ENCODE measurements at places on chromosomes 7 and 10.
A peak's percentile ranks its signal among the peaks of the same experiment; 100 is the strongest.

- no peak for DNase-seq
Measured at GRCh38 chr10:52903397-52903938, 130.9 kb upstream of the MBL2 start.

- DNase-seq, result no peak
Measured at GRCh38 chr10:124225467-124226270, 132.3 kb upstream of the CHST15 start.

DNA sequence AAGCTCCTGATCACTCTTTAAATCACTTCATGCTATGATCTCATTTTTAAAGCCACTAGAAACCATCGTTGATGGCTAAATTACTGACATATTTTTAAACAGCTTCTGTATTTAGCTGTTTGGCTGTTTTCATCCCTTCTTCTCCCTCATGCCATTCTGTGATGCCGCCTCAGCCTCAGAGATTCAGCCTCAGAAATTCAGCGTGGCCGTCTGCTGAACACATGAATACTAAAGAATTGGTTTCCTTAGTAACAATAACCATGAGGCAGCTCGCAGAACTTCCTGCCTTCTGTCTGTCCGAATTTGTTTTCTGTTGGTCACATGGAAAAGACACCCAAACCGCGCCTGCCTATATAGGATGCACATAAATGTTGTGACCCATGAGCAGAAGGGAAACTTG lies 31.0 kb upstream of the FZD1 start:
- no peak for DNase-seq

DNA sequence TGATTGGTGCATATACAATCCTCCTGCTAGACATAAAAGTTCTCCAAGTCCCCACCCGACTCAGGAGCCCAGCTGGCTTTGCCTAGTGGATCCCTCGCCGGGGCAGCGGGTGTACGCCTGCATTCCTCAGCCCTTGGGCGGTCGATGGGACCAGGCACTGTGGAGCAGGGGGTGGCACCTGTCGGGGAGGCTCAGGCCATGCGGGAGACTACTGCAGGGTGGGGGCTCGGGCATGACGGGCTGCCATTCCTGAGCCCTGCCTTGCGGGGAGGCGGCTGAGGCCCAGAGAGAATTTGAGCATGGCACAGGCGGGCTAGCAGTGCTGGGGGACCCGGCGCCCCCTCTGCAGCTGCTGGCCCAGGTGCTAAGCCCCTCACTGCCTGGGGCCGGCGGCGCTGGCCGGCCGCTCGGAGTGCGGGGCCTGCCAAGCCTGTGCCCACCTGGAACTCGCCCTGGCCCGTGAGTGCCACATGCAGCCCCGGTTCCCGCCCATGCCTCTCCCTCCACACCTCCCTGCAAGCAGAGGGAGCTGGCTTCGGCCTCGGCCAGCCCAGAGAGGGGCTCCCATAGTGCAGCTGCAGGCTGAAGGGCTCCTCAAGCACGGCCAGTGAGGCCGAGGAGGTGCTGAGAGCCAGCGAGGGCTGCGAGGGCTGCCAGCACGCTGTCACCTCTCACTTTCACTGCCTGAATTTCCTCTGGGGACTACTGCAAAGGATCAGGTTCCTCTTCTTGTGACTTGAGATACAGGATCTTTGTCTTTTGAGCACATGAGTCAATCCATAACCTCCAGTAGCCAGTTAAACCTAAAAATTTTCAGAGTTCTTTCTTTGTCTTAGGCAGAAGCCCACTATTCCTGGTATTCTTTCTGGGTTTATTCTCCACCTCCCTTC lies 25.1 kb upstream of the ELOVL3 start:
- no peak for DNase-seq

DNA sequence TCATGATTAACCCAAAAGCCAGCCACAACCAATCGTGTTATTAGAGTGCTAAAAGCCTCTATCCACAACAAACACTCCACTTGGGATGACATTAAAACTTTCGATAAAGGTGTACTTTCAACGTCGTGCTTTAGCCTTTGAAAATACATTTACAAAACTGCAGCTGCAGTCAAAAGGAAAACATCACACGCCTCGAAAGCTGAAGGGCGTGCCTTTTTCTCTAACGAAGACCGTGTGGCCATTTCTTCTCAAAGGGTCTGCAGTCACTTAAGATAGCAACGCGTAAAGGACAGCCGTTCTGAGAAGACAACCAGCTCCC lies 1.1 kb downstream of the ARHGAP12 start:
- no peak for DNase-seq

DNA sequence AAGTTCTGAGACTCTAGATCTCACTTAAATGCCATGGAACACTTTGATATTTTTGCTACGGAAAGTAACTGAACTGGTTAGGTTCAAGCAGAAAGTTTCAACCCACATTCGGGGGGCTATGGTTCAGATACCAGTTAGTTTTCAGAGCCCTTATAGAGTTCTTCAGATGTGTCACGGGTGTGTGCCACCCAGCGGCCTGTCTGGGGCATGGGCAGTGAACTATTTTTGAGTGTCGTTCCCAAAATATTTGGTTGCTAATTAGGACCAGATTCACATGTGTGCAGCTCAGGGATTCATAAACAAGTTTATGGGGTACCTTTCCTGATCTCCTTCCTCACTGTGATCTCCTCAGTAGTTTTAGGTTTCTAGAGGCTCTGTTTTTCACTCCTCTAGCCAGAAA lies 271.9 kb downstream of the C7orf25 start:
- DNase-seq, result no peak

DNA sequence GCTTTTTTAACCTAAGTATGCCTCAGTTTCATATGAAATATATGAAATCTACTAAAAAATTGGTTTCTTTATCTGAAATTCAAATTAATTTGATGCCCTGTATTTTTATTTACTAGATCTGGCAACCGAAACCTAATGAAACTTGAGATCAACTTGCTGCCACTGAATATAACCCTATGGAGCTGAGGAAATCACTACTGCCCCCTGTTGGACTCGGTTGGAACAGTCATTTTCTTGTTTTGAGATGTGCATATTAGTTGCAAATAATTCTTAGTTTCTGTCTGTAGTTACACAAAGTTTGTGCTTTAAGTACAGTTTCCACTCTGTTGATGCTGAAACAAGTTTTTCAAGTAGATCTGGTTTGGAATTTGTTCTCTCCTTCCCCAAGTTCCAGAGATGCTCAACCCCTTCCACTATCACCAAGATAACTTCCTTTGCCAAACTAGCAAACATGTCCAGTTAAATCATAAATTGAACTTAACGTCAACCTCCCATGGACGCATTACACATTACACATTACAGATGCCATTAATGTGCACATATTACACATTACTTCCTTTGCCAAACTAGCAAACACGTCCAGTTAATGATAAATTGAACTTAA lies 22.2 kb upstream of the EXOC4 start:
- peak; percentile 51 for DNase-seq

GRCh38 chr10:60363187-60363586 lies 26.5 kb downstream of the ANK3 start:
- no peak for DNase-seq

- no peak for DNase-seq
Measured at GRCh38 chr7:151813997-151814396, 62.9 kb downstream of the PRKAG2 start.

GRCh38 chr7:103059471-103059870 lies 15.1 kb downstream of the FBXL13 start:
- no peak for DNase-seq

- DNase-seq, result no peak
Measured at GRCh38 chr10:28836435-28836743, 159.1 kb downstream of the BAMBI start.

DNA sequence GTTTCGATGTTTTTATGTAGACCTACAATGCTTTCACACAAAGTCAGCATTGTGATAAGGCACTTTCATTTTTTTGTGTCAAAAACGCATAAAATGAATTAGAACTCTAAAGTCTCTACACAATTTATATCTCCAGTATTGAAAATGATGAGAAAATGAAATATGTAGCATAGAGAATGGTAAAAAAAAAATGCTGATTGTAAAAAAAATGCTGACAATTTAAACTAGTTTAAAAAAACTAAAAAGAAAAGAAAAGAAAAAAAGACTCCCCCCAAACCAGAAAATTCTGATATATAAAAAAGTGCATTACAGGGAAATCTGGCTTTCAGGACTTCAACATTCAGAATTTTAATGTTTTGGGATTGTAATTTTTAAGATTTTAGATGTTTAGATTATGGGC lies 148.1 kb downstream of the FZD1 start:
- DNase-seq, result no peak

- DNase-seq, result no peak
Measured at GRCh38 chr10:76779796-76780301, 857.8 kb downstream of the KCNMA1 start.

GRCh38 chr10:106182542-106182941 lies 982.0 kb downstream of the SORCS1 start:
- no peak for DNase-seq

DNA sequence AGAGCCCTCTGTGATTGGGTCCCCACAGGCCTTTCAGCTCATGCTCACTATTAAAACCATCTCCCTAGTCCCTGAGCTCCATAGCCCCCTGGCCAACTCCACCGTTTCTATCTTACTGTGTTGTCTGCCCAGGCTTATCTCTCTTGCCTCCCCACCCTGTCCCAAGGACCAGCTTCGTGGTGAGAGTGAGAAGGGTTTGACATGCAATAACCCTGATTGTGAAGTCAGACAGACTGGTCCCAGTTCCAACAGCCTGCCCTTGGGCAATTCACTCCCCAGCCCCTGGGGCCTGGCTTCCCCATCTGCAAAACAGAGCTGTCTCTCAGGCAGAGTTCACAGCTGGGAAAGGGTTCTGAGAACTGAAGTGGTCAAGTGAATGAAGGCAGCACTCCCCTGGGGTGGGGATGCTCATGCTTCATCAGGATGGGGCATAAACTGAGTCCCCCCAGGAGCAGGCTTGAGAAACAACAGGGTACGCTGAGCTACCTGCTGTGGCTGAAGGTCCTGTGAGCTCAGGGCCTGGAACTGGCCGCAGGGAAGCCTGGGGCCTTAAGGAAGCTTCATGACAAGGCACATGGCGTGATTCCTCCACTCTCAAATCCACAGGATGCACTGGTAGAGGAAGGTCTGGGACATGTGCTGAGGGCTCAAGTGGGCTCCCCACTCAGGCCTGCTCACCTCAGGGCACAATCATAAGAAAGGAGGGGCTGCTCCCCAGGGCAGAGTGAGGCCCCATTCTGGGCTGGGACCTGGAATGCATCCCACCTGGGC lies 1.8 kb upstream of the PPIF start:
- DNase-seq, result no peak

DNA sequence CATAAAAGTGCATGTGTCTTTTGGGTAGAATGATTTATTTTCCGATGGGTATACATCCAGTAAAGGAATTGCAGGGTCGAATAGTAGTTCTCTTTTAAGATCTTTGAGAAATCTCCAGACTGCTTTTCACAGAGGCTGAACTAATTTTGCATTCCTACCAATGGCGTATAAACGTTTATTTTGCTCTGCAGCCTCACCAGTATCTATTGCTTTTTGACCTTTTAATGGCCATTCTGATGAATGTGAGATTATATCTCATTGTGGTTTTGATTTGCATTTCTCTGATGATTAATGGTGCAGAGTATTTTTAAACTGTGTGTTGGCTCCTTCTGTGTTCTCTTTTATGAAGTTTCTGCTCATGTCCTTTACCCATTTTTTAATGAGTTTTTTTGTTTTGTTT lies 1020.1 kb downstream of the NXPH1 start:
- DNase-seq, result no peak

GRCh38 chr7:43658718-43659548 lies 70.4 kb downstream of the COA1 start:
- DNase-seq, result no peak

GRCh38 chr7:99551334-99551733 lies 580 bp downstream of the FAM200A start:
- DNase-seq, result no peak

- DNase-seq, result no peak
Measured at GRCh38 chr10:21978191-21978862, 25.2 kb downstream of the DNAJC1 start.

DNA sequence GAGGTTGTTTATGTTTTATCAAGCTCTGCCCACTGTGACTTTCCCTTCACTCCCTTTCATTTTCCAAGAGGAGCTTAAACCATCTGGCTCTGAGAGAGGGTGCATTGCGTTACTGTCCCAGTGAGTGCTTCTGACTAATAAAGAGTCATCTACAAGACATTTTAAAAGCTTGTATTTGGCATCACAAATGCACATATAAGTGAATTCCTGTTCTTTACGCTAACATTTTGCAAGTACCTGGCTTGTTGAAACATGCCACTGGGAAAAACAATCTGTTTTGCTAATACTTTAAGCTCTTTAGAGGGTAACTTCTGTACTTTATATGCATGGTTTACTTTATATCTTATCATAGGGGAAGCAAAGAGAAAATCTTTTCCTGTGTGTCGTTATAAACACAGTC lies 534.6 kb upstream of the POM121L12 start:
- no peak for DNase-seq

Measured in trophoblast cell (in vitro differentiated cells and primary cell).